ENCODE measurements at places on chromosomes 1 and 21. TPM values are rescaled to one million over a fixed set of nuclear protein-coding genes. Genes with fewer than 3 reads are reported as not detected.

EDARADD gene
- total RNA-seq: 1.7 TPM

TCEANC2 gene
- 8.8 TPM for total RNA-seq

RIPPLY3 gene
- 2.8 TPM for total RNA-seq

HFM1 gene
- total RNA-seq: 15.1 TPM

LORICRIN gene
- total RNA-seq: not detected

PTGS2 gene
- 0.37 TPM for total RNA-seq

FOXO6 gene
- not detected for total RNA-seq

DNA sequence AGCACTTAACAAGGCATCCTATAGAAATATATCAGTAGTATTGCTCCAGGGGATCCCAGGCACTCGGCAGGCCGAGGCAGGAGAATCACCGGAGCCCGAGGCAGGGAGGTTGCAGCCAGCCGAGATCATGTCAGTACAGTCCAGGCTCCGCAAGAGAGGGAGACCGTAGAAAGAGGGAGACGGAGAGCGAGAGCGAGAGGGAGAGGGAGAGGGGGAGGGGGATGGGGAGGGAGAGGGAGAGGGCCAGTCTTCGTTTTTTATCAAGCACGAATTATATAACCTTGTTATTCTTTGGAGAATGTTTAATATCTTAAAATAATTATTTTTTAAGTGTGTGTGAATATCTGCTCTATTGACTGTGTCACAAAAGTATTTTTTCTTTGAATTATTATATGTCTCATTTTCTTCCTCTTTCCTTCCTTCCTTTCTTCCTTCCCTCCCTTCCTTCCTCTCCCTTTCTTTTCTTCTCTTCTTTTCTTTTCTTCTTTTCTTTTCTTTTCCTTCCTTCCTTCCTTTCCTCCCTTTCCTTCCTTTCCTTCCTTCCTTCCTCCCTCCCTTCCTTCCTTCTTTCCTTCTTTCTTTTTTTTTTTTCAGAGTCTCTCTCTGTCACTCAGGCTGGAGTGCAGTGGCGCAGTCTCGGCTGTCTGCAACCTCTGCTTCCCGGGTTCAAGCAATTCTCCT is 233.7 kb downstream of the SRGAP2C start:
- no peaks in the 10 kb centered on the region for H3K4me1 ChIP-seq
- H3K27me3 ChIP-seq: no peaks in the 10 kb centered on the region
- no peak overlapping the region for H3K4me3 ChIP-seq
- peak; percentile 39 for DNase-seq
- H3K27ac ChIP-seq: no peak overlapping the region
- no peaks in the 10 kb centered on the region for H3K36me3 ChIP-seq

GRCh38 chr1:55147524-55147923 is 67.6 kb downstream of the USP24 start:
- H3K27ac ChIP-seq: no peak overlapping the region
- no peak for DNase-seq
- H3K4me3 ChIP-seq: no peak overlapping the region

- H3K27me3 ChIP-seq: no peaks in the 10 kb centered on the region
- no peak overlapping the region for H3K4me3 ChIP-seq
- H3K36me3 ChIP-seq: no peaks in the 10 kb centered on the region
- H3K27ac ChIP-seq: no peak overlapping the region
- no peak for DNase-seq
- H3K4me1 ChIP-seq: no peaks in the 10 kb centered on the region
Observed at GRCh38 chr21:46613391-46613790, 8.5 kb upstream of the S100B start.

GRCh38 chr21:25737421-25737820 is 2.6 kb downstream of the GABPA start:
- H3K36me3 ChIP-seq: no peaks in the 10 kb centered on the region
- peaks cover 13% of the 10 kb centered on the region for H3K4me1 ChIP-seq
- no peak for DNase-seq
- H3K27ac ChIP-seq: no peak overlapping the region
- peak overlapping the region; percentile 97 for H3K4me3 ChIP-seq

DNA sequence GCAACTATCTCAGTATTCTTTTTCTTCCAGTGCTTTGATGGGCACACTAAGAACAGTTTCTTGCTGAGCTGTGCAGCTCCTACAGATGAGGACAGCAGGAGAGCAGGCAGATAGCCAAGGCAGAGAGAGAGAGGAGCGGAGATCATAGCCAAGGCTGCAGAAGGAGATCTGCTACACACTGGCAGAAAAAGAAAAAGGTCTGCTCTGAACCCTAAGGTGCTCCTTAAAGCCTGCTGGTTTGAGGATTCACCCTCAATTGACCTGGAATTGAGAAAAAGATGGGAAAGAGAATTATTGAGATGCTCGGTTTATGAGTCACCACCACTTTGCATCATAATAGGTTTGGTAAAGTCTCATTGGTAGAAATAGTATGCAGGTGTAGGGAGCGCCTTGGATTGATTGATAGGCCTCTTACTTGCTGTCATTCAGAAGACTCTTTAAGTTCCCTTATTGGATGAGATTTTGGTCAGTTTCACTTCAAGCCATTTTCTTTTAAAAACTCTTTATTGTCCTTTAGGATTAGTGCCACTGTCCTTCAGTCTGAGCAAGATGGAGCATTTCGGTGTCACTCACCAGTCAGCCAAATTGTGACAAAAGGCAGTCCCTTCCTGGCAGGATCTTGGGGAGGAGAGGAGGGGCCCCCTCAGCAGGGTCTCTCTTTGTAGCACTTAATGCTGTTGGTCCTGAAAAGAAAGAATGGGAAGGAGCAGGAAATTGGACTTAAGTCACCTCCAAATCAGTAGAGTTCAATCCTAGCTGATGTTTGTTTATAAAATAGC is 685.0 kb downstream of the ADGRL2 start:
- peak overlapping the region; percentile 25 for H3K4me3 ChIP-seq
- H3K27ac ChIP-seq: peak overlapping the region; percentile 47
- peak; percentile 88 for DNase-seq
- peaks cover 6% of the 10 kb centered on the region for H3K27me3 ChIP-seq
- peaks cover 23% of the 10 kb centered on the region for H3K4me1 ChIP-seq

DNA sequence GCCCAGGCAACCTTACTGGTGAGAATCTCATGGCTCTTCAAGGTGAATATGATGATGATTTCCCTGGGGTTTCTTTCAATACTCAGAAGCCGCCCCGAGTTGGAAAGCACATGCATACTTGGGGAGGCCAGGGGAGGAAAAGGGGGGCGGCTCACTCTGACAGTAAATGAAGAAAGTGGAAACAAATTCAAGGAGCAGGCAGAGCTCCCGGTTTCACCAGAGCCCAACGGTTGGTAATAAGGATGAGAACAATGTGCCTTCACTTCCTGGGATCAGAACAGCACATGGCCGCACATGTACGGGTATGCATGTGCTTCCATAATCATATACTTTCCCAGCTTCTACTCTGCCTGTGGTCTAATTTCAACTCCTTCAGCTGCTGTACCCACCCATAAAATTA is 3.8 kb upstream of the ARHGEF2 start:
- no peak for DNase-seq
- H3K36me3 ChIP-seq: no peaks in the 10 kb centered on the region
- no peaks in the 10 kb centered on the region for H3K27me3 ChIP-seq
- H3K27ac ChIP-seq: no peak overlapping the region

DNA sequence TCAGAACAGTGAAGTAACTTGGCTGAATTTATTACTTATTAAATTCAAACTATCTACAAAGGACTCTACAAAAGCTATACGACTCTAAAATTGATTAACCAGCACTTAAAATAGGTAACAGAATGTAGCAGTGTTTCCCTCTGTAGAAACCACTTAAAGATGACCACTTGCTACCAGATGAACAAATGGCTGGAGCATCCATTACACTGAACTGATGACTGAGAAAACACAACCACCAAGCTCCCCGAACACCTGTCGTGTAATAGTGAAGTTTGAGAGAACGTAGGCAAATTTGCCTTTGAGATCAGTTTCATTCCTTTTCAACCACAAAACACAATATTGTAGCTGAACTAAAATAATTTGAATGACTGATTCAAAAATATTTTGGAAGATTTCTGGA is 226.7 kb downstream of the KCNT2 start:
- H3K27me3 ChIP-seq: no peaks in the 10 kb centered on the region
- DNase-seq: no peak
- H3K27ac ChIP-seq: no peak overlapping the region
- H3K36me3 ChIP-seq: no peaks in the 10 kb centered on the region
- H3K4me3 ChIP-seq: no peak overlapping the region

GRCh38 chr1:81432654-81433109 is 368.1 kb upstream of the ADGRL2 start:
- peak overlapping the region; percentile 36 for H3K27ac ChIP-seq
- H3K4me1 ChIP-seq: peaks cover 45% of the 10 kb centered on the region
- DNase-seq: no peak
- H3K27me3 ChIP-seq: no peaks in the 10 kb centered on the region
- no peaks in the 10 kb centered on the region for H3K36me3 ChIP-seq

DNA sequence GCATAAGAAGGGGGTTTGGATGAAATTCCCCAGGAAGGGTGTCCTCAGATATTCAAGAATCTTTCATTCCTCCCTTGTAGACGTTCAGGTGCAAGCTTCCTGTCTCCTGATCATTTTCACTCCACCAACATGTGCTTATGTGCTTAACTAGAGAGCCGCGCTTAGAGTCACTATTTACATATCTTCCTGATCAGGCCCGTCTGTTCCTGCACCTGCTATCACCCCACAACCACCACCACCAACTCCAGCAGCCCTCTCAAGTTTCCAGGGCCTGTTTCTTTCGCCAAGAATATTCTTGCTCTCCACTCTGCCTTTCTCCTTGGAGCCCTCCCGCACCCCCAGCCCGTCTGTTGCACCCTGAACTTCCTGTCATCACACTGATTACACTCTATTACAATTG is 113.4 kb downstream of the SPSB1 start:
- H3K36me3 ChIP-seq: no peaks in the 10 kb centered on the region
- no peak overlapping the region for H3K4me3 ChIP-seq
- no peak for DNase-seq

- no peaks in the 10 kb centered on the region for H3K27me3 ChIP-seq
- DNase-seq: no peak
- no peak overlapping the region for H3K4me3 ChIP-seq
- H3K4me1 ChIP-seq: peaks cover 23% of the 10 kb centered on the region
Observed at GRCh38 chr21:32920474-32920873, 105.3 kb upstream of the OLIG2 start.

GRCh38 chr1:53561503-53562105 is 102.4 kb downstream of the DMRTB1 start:
- H3K27me3 ChIP-seq: no peaks in the 10 kb centered on the region
- H3K4me3 ChIP-seq: no peak overlapping the region
- H3K4me1 ChIP-seq: peaks cover 4% of the 10 kb centered on the region
- no peaks in the 10 kb centered on the region for H3K36me3 ChIP-seq

DNA sequence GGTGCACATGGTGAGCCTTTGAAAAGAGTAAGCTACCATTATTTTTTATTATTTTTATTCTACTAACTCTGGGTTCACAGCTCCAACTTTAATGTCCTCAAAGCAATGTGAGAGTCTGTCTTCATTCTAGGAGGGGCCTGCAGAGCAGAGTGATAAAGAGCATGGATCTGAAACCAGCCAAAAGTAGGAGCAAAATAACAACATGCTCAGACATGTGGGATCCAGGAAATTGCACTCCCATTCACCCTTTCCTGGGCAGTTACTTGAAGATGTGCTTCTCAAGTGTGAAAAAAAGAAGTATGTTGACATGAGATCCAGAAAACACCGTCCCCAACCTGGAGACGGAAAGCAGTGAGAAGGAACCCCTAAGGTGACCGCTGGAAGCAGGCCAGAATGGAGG is 8.7 kb upstream of the LIN28A start:
- no peak overlapping the region for H3K4me3 ChIP-seq
- peaks cover 19% of the 10 kb centered on the region for H3K4me1 ChIP-seq
- no peaks in the 10 kb centered on the region for H3K27me3 ChIP-seq
- no peaks in the 10 kb centered on the region for H3K36me3 ChIP-seq

- no peaks in the 10 kb centered on the region for H3K36me3 ChIP-seq
- H3K4me3 ChIP-seq: no peak overlapping the region
- no peaks in the 10 kb centered on the region for H3K27me3 ChIP-seq
- no peak overlapping the region for H3K27ac ChIP-seq
Observed at GRCh38 chr21:14542638-14543037, 3.5 kb downstream of the SAMSN1 start.

DNA sequence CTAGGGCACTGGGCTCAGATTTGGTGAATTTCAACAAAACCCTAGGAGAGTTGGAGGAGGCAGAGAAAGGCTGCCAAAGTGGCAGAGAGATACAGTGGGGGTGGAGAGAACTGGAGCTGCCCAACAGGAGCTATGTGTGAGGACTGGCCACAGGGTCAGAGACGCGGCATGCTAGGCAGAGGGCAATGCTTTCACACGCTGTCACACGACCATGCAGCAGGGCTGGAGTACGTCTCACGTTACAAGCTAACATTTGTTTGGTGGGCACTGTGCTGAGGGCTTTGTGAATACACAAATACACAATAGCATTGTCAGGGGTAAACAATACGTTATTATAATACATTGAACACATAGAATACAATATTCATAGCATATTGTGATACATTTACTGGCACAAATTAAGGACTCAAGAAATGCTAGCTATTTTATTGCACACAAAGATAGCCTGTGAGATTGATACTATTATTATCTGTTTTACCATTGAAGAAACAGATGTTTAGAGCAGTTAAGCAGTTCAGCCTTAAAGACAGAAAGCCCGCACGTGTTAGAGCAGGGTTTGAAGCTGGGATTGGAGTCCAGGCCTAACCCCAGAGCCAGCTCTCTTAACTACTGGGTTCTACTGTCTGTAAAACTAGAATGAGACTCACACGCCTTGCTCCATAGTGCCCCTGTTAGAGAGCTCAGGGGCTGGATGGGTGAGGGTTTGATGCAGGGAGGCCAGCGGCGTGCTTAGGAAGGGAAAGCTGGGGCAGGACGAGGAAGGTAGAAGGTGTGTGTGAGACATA is 4.5 kb downstream of the RAB7B start:
- H3K36me3 ChIP-seq: no peaks in the 10 kb centered on the region
- H3K4me1 ChIP-seq: peaks cover 12% of the 10 kb centered on the region
- H3K27me3 ChIP-seq: no peaks in the 10 kb centered on the region
- peak; percentile 60 for DNase-seq

DNA sequence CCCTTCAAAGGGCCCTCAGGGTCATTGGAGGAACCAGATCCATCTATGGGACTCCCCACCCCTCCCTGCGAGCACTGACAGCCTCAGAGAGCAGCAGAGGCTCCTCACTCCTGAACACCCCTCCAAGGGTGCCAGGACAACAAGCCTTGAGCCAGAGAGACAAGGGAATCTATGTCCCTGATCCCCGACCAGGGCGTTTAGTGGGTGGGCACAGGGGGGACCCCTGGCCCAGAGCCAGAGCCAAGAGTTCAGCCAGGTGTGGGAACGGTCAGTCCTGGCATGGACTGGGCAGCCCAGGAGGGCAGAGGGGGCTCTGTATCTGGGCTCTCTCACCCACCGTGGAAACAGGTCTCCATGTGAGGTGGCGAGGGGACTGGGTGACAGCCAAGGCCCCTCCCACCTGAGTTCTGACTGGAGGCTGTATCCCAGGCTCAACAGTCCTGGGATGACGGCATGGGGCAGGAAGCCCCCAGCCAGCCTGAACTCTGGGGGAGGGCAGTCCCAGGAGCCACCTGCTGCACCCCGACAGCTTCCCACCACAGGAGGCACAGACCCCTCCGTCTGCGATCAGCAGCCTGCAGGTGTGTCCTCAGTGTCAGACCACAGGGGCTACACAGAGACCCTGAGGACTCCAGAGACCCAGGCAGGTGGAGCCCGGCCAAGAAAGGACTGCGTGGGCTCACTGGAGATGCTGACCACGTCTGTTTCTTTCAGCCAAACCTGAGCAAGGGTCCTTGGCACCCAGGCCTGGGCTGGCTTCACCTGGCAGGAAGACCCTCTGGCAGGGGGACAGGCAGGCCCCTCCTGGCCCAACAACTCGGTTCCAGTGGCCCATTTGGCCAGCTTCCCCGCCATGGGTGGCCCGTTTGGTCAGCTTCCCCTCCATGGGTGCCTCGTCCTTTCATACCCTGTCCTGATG is 11.2 kb upstream of the SRARP start:
- no peaks in the 10 kb centered on the region for H3K4me1 ChIP-seq
- no peak overlapping the region for H3K27ac ChIP-seq
- H3K27me3 ChIP-seq: peaks cover 1% of the 10 kb centered on the region
- no peaks in the 10 kb centered on the region for H3K36me3 ChIP-seq
- DNase-seq: no peak
